ENCODE measurements at places on chromosomes 6 and 20. TPM values are rescaled to one million over a fixed set of nuclear protein-coding genes. Genes with fewer than 3 reads are reported as not detected.

DNA sequence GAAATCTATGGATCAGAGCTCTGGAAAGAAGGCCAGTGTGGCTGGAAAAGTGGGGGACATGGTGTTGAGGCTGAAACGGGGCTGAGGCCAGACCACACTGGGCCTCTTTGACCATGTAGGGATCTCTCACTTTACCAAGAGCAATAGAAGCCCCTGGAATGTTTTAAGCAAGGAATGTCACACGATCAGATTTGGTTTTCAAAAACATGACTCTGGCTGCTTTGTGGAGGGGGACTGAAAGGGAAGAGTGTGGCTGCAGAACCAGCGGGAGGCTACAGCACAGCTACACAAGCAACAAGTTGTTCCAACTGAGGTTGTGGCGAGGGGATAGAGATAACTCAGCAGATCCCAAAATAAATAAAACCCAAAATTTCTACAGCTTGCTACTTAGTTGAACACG, 346.0 kb downstream of the NRN1 start:
- DNase-seq = no peak

The CYP21A2 gene
- polyA plus RNA-seq = 2.3 TPM

GRCh38 chr6:133550026-133550425, 308.9 kb downstream of the EYA4 start:
- no peak for DNase-seq

DNA sequence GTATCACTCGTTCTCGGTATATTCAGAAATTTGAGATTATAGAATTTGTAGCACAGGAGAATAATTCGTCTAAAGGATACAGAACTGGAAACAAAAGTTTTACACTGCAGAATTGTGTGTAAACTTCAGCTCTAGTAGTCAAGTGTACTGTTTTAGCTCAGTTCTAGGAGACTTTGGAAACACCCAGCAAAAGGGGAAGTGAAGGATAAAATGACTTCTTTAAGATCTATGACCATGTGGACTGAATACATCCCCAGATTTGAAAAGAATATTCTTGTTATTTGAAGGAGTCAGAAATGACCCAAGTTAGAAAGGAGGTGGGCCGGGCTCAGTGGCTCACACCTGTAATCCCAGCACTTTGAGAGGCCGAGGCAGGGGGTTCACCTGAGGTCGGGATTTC, 174.0 kb upstream of the FOXQ1 start:
- DNase-seq = no peak

- no peak for DNase-seq
Measured at GRCh38 chr20:32497589-32498224, 87.4 kb downstream of the NOL4L start.

The CLPSL1 gene
- not detected for polyA plus RNA-seq

GRCh38 chr20:4957187-4957586, 44.1 kb downstream of the SLC23A2 start:
- no peak for DNase-seq

GRCh38 chr20:46159101-46159897, 41.2 kb downstream of the CD40 start:
- DNase-seq = no peak

- no peak for DNase-seq
Measured at GRCh38 chr6:166203003-166203640, 35.5 kb upstream of the TBXT start.

The NEURL2 gene
- polyA plus RNA-seq = 11.7 TPM

- no peak for DNase-seq
Measured at GRCh38 chr6:72987301-72987700, 238.0 kb downstream of the KHDC1L start.

The SLC17A1 gene
- polyA plus RNA-seq = not detected

DNA sequence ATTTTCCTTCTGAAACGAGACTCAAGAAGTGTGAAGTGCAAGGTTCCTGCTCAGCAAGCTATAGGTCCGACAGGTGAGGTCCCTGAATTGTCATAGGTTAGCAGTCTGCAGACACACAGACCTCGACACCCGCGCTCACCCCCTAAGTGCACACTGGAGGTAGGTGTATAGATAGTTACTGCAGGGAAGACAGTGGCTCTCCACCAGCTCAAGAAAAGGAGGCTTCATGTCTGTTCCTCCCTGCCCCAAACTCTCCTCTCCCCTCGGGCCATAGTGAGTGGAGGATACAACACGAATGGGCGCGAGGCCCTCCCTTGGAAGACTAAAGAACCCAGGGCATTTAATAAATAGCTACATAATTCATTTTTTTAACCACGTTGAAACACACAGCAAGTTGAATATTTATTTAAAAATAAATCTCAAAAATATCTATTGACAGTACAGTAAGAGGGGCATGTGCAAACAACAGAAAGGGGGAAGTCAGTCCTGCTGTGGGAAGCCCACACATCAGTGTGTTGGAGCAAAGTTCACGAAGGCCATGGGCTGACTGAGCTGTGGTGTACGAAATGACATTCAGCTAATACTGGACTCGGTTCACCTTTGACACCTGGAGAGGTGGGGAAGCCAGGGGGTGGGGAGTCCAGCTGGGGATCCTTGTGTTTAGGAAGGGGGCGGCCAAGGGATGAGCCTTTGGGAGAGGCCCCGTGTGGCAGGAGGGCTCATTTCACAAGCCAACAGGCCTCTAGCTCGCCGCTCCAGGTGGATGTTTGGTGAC, 10.7 kb downstream of the SPATA2 start:
- no peak for DNase-seq

GRCh38 chr6:137744877-137745276, 122.2 kb upstream of the TNFAIP3 start:
- DNase-seq = no peak

GRCh38 chr6:40038626-40039025, 104.4 kb upstream of the MOCS1 start:
- DNase-seq = no peak

GRCh38 chr20:44666066-44666465, 14.6 kb upstream of the ADA start:
- DNase-seq = no peak

All from urinary bladder (tissue), 4 donors.